ENCODE measurements at places on chromosomes 7 and 10.

DNA sequence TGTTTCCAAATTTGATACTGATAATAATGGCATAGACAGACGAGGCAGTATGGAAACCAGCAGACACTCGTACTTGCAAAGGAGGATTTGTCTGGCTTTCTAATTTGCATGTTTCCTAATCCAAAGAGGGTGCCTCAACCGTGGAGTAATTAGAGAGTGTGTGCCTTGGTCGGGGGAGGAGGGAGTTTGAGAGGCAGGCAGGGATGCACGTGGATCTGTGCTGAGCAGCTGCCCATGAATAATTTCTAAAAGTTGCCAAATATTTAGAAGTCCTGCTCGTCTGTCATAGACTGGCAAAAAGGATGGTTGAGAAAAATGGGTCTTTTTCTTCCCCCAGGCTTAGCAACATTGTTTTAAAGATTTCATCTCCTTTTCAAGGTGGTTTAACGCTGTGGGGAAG, 69.4 kb downstream of the PTPRE start:
- no peak for DNase-seq

- no peak for DNase-seq
These were observed 683.1 kb downstream of the NRG3 start for GRCh38 chr10:82558014-82558607.

GRCh38 chr7:77443042-77443441, 26.9 kb upstream of the GSAP start:
- no peak for DNase-seq

DNA sequence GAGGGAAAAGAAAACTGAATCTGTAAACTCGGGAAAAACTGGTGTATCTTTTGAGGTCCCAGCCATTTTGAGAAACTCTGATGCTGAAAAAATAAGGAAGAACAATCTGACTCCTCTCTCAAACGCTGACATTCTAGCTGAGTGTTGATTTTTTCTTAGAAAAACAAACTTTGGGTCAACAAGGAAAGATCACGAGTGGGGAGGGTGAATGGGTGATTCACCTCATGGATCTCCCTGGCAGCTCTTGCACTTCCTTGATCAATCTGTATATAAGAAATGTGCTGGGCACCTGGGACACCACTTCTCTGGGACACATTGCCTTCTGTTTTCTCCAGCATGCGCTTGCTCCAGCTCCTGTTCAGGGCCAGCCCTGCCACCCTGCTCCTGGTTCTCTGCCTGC, at the start of gene PIP:
Gene PIP (plus strand): TSS at position 297 of the 400 bp plus-strand sequence. CDS start 40 bp downstream, at position 337.
- DNase-seq: no peak

GRCh38 chr7:93964813-93965212, 39.3 kb downstream of the BET1 start:
- DNase-seq: no peak

DNA sequence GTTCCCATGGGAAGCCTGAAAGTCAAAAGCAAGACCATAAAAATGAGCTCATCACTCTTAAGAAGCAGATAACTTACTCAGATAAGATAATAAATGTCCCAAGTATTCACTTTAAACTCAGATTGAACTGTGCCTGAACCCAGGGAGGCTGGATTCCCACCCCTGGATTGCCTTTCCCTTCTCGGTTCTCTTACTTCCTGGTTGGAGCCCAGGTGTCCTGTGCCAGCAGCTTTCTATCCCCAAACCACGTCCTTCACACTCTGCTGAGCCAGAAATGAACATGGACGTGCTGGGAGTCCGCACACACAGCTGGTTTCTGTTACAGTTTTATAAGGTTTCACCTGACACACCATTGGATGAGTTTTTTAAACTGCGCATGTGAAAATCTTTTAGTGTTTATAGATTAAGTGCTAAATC, 636.2 kb upstream of the IGFBP3 start:
- no peak for DNase-seq

DNA sequence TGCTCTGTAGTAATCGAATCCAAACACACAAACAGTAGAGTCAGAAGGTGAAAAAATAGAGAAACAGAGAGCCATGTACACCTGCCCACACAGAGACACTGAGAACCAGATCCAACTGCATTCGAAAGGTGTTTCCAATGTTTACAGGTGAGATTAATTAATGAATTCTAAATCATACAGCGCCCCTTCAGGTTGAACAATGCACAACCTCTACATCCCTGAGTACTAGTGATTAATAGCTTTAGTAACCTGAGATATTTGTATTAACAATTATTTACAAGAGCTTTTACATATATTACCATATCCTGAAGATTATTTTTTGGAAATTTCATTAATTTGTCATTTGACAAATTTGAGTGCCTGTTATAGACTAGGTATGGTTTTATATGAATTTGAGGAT, 7.6 kb upstream of the MRC1 start:
- DNase-seq: no peak

- DNase-seq: peak; percentile 59
These were observed at the start of gene IFIT2 for GRCh38 chr10:89301721-89302445. IFIT2 (plus strand) TSS chr10:89302046; CDS start chr10:89302124, 78 bp downstream.

DNA sequence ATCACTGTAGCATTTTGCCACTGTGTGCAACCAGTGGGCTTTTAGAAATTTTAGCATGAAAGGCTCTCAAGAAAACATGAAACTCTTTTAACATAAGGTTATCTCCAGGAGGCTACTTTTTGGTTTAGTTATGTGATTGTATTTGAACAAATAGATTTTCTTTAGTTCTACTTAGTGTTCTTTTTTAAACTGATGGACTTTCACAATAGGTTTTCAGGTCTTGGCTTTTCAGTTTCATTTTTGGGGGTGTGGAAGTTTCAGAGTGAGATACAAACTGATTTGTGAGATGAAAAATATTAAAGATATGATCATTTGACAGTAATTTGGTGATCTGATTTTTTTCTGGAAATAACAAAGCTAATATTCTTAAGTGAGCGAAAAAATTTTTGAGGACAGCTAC, 344.1 kb downstream of the PHF14 start:
- DNase-seq: no peak

DNA sequence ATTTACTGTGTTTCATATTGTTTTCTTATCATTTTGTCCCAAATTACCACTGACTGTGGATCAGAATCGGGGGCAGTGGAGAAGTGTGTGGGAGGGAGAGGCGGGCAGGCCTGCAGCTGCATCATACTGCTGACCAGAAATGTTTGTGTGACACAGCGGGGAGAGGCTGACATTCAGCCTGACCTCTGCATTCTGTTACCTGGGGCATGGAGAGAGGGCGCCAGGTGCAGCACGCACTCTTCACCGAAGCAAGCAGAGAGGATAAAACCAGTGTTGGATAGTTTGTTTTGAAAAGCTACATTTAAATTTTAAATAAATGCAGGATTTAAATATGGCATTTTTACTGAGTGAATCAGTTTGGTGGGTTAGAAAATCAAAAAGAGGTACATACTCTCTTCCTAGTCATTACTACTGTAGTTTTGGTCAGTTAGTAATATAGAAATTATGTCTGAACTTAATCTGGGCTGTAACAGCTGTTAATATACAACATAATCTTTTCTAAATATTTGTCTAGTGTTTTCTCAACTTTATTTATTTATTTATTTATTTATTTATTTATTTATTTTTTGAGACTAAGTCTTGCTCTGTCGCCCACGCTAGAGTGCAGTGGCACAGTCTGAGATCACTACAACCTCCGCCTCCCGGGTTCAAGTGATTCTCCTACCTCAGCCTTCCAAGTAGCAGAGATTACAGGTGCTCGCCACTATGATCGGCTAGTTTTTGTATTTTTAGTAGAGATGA, 8.8 kb upstream of the STMP1 start:
- no peak for DNase-seq

- no peak for DNase-seq
These were observed 148.9 kb upstream of the SLC13A1 start for GRCh38 chr7:123348690-123349089.

DNA sequence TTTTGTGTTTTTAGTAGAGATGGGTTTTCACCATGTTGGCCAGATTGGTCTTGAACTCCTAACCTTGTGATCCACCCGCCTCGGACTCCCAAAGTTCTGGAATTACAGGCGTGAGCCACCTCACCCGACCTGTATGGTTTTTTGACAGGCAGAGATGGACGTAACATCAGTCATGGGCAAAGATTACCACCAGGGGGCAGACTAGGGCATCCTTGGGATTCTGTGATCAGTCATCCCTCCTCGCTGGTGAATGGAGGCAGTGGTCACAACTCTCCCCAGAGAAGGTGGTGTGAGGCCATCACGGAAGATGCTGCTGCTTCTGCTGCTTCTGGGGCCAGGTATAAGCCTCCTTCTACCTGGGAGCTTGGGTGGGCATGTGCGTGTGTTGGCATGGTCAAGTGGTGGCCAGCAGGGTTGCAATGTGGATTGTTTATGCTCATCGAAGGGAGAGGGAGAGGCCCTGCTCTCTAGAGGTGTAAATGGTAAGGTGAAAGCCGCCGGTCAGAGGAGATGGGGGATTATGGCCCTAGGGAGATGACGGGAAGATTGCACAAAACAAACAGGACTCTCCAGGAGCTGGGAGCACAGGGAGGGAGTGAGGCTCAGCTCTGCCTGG, 122.7 kb upstream of the PRSS1 start:
- peak; percentile 49 for DNase-seq

DNA sequence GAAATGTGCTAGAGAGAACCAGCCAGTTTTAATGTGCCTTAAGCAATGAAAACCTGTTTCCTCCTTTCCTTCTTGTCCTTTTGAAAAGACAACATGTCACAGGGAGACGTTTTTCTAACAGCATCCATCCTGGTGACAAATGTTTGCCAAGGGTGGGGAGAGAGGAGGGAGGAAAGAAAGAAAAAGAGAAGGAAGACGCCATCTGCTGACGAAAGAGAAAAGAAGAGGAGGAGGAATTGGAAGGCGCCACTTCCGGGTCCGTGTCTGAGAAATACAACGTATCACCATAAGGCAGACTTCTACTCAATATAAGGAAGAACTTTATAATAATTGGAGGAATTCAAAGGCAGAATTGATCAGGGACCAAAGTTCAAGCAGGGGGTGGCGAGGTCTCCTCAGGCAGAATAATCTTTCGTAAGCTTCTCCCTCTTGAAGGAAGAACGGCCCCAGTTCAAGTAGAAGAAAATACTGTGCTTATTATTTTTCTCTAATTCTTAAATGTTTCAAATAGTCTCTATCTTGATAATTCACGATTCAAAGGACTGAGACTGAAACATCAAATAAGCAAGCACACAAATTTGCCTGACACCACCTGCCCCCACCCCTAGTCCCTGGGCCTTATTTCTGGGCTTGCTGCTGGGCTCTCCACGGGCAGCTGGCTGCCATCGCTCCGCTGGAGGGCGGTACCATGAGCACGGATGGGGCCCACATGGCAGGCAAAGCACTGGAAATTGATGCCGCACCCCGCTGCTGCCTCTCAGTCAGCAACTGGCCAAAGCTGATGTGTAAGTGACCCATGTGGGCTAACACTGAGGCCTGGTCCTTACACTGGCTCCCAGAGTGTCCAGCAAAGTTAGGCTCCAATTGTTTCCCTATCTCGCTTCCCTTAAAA, 273.7 kb upstream of the KLF14 start:
- DNase-seq: peak; percentile 55

GRCh38 chr7:13262929-13263530, 575.6 kb downstream of the ARL4A start:
- DNase-seq: peak; percentile 6

GRCh38 chr7:46493196-46493595, 572.1 kb upstream of the IGFBP3 start:
- DNase-seq: no peak

GRCh38 chr10:29760138-29760900, 125.5 kb upstream of the SVIL start:
- no peak for DNase-seq

GRCh38 chr10:62981096-62981495, 152.0 kb upstream of the NRBF2 start:
- no peak for DNase-seq

DNA sequence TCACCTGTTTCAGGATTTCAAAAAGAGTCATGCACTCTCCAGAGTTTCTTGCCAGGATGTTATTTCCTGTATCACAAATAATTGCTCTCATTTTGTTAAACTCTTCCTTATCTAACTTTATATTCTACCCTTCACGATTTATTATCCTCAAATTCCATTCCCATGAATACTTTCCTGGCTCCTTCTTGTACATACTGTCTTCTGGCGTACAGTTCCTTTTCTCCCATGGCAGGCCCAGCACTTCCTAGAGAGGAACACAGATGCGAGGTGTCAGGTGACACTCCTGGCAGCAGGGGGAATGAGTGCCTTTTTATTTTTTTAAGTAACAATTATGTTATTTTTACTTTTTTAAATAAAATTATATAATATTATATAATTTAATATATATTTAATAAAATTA, 411.9 kb downstream of the TFEC start:
- no peak for DNase-seq

- no peak for DNase-seq
These were observed 3.9 kb downstream of the ADAM12 start for GRCh38 chr10:126384269-126384873.

DNA sequence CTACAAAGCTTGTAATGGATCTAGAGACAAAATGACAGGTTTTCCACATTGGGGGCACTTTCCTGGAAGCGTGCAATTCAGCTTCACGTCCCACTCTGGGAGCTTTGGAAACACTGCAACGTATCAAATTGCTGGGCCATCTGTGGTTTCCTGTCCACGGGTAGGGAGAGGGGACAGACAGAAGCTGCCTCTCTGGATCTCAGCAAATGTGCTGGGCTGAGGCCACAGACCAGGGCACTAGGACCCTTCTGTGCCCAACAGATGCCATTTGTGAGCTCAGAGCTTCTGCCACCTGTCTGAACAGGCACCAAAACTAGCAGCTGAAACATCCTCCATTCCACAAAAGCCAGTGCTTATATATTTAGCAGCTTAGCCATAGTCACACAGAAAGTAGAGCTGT, 40.9 kb upstream of the FRMD4A start:
- no peak for DNase-seq

- no peak for DNase-seq
These were observed 102.3 kb upstream of the PPP1R3A start for GRCh38 chr7:114021135-114021534.

- no peak for DNase-seq
These were observed 161.7 kb upstream of the CSTF2T start for GRCh38 chr10:51861051-51861450.

DNA sequence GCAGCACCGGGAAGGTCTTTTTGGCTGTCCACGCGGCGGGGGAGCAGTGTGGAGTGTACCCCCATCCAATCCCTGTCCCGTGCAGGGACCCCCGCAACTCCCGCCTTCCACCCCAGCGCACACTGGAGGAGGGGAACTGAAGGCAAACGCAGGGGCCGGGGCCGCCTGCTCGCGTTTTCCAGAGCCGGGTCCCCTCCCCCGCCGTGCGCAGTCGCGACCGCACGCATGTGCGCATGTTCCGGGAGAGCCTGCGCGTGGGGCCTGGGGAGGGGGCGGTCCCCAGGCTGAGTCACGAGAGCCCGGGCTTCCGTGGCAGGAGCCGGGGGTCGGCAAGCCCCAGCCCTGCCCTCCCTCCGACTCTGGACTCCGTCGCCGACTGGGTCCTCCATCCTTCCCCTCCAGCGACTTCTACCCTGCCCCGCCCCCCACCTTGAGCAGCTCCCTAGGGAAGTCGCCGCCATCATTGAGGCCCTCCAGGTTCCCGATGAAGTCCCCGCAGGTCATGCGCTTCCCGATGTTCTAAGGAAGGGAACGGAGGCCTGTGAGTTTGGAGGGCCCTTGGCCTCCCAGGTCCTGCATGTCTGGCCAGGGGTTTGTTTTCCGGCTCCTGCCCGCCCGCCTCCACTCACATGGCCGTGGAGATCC, 8.0 kb downstream of the PSD start:
- no peak for DNase-seq

GRCh38 chr10:88162852-88163251, 299.4 kb downstream of the PTEN start:
- DNase-seq: peak; percentile 28

GRCh38 chr10:31318854-31319601, at the start of gene ZEB1:
ZEB1 (plus strand) TSS chr10:31319216; CDS start chr10:31319235, 19 bp downstream.
- DNase-seq: peak; percentile 88

All from GM10248 (cell line).